ENCODE measurements at places on chromosomes 2 and 18.
A peak's percentile ranks its signal among the peaks of the same experiment; 100 is the strongest.

DNA sequence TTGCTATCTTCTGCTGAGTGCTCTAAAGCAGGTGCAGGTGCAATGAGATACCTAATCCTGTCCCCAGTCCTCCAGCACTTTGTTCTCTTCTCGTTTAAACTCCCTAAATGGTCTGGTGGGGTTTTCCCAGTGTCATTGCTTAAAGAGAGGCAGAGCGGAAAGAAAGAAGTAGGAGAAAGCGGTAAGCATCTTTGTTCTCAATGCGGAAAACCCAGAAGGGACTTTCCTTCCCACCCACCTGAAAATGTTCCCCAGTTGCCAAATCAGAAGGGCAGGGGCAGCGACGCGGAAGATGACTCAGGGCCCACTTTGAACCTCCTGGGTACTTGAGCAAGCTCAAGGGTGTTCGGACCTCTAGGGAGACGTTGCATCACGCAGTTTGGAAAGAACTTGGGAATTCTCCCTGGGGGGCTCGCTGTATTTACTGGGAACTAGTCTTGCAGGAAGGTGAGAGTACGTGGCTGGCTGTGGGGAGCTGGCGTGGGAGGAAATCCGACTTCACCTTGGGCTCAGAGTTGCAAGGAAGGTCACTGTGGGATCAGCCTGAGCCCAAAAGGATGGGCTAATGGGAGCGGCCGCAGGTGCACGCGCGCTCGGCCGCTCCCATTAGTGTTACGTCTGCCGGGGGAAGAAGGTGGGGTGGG lies 589 bp upstream of the SGPP2 start:
- no peak for DNase-seq

GRCh38 chr2:234674781-234675201 lies 177.9 kb upstream of the ARL4C start:
- DNase-seq = no peak

DNA sequence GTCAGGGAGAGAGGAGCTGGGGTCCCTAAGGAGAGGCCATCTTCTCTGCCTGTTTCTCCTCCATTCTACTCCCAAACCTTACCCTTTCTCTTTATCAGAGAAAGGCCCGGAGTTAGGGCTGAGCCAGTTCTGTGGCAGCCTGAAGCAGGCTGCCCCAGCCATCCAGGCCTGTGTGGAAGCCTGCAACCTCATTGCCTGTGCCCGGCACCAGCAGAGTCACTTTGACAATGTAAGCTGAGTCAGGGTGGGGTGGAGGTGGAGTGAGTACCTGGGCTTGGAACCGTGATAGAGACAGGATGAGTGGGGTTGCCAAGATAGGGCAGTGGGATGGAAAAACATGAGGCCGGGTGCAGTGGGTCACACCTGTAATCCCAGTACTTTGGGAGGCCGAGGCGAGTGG lies 5.2 kb downstream of the CHRNG start:
- no peak for DNase-seq

GRCh38 chr18:23498877-23499276 lies 4.4 kb upstream of the RMC1 start:
- peak; percentile 79 for DNase-seq

DNA sequence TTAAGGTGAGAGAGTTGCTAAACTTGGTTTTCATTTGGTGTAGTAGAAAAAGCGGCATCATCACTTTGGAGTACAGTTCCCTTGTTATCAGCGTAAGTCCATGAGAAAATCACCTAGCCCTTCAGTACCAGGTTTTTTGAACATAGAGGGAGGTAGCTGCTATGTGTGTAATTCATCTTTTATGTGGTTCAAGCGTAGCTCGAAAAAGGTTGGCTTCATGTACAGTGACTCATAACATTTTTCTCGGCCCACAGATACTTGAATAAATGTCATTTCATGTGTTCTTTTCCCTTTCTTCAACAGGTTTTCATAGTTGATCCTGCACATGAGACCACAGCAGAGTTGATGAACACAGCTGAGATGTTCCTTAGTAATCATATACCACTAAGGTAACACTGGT lies 43.6 kb downstream of the UGGT1 start:
- DNase-seq = no peak

- no peak for DNase-seq
Observed at GRCh38 chr2:229634601-229635370, 79.6 kb downstream of the DNER start.

- peak; percentile 94 for DNase-seq
Observed at GRCh38 chr18:79790996-79791972, 6.5 kb upstream of the KCNG2 start.

GRCh38 chr2:55856936-55857335 lies 66.6 kb downstream of the EFEMP1 start:
- DNase-seq = no peak

GRCh38 chr2:236894791-236895190 lies 190.9 kb upstream of the COPS8 start:
- DNase-seq = no peak

GRCh38 chr2:21123473-21124393 lies at the start of gene TDRD15:
TSS of gene TDRD15 (plus strand) at chr2:21123968. CDS start at chr2:21137468, 13,500 bp downstream.
- no peak for DNase-seq

DNA sequence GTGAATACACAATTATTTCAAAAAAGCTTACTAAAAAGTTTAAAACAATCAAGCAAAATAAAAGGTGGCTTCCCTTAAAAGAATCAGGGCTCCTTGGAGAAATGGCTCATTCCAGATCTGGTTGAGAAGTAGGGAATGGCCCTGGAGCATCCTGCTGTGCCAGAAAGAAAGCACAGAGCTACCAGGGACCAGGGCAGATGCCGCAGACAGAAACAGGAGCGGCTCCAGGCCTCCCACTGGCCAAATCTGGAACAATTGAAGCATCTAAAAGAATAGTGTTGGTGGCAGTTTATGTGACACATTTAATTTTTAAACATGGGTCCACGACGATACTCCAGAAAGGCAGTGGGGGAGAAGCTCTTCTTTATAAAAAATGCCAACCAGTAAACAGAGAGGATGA lies 75.5 kb downstream of the GBX2 start:
- no peak for DNase-seq
